ENCODE measurements at places on chromosomes 4 and X.

DNA sequence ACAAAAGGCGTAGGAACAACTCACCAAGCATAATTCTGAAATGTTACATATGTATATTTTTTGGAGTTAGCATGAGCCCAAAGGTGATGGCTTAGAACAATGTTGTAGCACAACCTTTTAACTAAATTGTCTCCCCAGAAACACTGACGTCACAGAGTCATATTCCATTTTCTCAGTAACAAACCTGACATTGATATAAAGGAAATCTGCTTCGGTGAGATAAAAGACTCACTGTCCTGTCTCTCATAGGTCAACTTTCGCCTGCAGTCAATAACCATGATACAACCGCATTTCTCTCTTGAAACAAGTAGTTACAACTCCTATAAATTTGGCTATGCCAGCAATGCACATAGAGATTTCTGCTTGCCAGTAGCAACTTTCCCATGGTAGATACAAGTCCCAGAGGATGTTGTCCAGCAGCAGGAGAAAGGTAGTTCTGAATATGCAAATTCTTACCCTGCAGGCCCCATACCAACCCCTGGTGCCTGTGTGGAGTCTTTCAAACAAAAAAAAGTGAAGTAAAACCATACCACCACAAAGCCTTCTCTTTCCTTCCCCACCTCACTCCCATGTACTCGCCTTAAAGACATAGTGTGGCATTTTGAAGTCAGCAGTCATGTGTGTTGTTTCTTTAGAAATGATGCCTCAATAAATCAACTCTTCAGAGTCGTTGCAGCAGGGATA, 47.9 kb downstream of the MTM1 start:
- no peak for DNase-seq

DNA sequence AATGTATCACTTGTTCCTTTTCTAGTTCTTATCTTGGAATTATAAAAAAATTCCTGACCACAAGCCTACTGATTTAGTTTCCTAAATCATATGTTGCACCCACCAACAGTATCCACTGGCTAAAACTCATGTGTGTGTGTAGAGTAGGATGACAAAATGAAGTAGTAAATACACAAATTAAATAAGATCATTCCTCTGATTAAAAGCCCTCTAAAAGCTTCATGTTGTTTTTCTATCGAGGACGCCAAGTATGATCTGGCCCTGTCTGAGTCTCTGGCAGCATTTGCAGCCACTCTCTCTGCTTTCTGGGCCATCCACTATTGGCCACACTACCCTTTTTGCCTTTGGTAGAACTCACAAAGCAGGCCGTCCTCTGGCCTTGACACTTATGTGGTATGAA, 183.4 kb downstream of the PACRGL start:
- DNase-seq, result no peak

DNA sequence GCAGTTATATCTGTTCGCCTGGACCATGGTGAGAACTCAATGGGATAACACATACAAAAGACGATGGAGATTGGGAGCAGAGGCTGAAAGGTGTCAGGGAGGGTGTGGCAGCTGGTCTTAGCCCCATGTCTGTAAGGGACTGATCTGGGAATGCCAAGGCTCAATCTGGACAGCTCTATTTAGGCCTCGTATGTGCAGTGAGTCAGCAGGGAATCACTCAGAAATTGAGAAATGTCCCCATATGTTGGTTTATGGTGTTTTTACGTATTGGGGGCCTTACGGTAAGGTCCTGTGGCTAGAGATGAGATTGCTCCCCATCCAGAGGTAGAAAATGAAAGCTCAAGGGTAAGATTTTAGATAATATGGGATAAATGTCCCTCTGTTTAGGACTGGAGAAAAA, 71.4 kb upstream of the TTC29 start:
- no peak for DNase-seq

GRCh38 chrX:70554523-70554922, 109.9 kb downstream of the DLG3 start:
- no peak for DNase-seq

DNA sequence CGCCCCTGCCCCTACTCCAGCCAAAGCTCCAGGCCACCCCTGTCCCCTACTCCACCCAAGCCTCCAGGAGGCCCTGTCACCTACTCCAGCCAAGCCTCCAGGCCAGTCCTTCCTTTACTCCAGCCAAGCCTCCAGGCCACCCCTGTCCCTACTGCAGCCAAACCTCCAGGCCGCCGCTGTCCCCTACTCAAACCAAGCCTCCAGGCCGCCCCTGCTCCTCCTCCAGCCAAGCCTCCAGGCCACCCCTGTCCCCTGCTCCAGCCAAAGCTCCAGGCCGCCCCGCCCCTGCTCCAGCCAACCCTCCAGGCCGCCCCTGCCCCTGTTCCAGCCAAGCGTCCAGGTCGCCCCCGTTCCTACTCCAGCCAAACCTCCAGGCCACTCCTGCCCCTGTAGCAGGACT, 5.1 kb upstream of the ASMT start:
- DNase-seq, result no peak

- no peak for DNase-seq
These were observed 365.4 kb upstream of the TECRL start for GRCh38 chr4:64774626-64775025.

DNA sequence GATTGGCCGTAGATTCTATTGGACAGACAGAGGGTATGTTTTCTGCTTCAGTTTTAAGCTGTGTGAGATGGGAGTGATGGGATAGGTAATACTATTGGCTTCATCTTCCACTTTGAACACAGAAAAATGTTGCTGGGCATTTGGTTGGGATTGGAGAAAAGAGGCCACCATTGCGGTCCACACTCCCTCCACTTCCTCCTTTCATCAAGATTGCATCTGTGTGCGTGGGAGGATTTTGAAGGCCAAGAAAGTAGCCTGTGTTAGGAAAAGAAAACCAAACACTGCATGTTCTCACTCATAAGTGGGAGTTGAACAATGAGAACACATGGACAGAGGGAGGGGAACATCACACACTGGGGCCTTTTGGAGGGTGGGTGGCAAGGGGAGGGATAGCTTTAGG, 56.4 kb downstream of the EGF start:
- no peak for DNase-seq

GRCh38 chr4:4899202-4899925, 39.9 kb downstream of the MSX1 start:
- DNase-seq, result no peak

GRCh38 chr4:122747883-122748282, 15.4 kb downstream of the BBS12 start:
- DNase-seq, result no peak

- no peak for DNase-seq
These were observed 151.7 kb upstream of the HHIP start for GRCh38 chr4:144494280-144494679.

- DNase-seq, result no peak
These were observed 106.9 kb downstream of the COL4A6 start for GRCh38 chrX:108331126-108331909.

DNA sequence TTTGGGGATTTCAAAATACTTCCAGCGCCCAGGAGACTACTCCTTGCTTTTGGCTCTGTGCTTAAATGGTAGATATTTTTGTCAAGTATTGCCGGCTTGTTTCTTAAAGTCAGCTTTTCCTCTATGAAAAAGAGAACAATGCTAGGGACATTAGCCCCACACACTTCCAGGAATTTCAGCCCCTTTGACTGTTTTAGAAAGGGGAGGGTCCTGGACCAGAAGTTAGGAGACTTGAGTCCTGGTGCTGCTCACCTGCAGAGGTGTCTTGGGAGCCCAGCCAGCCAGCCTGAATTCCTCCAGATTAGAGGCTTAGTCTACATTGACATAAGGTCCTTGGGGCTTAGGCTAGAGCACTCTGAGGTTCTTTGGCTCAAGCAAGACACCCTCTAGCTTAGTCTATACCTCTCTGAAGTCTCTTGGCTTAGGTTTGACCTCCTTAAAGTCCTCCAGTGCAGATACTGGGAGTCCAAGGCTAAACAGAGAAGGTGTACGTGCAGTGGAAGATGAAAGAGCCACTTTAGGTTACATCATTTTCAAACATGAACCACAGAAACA, 1.6 kb upstream of the SETD7 start:
- DNase-seq, result no peak

GRCh38 chrX:53128097-53128749, 34.3 kb downstream of the KANTR start:
- no peak for DNase-seq

- DNase-seq, result no peak
These were observed 55.8 kb downstream of the BCOR start for GRCh38 chrX:40041915-40042314.

DNA sequence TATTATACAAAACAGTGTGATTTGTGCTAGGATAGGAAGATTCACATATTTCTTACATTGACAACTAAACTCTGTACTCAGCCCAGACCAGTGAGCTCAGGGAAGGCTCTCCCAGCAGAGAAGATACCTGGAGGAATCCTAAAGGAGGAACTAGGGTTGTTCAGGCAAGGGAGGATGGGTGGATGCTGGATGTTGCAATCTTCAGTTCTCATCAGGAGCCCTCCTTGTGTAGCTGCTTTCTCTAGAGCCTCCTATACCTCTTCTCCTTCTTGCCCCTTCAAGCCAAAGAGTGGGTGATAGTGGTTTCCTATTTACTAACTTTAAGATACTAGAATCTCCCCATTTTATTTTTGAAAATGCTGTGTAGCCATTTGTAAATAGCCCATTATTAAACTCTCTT, 117.3 kb downstream of the NKX6-1 start:
- no peak for DNase-seq

DNA sequence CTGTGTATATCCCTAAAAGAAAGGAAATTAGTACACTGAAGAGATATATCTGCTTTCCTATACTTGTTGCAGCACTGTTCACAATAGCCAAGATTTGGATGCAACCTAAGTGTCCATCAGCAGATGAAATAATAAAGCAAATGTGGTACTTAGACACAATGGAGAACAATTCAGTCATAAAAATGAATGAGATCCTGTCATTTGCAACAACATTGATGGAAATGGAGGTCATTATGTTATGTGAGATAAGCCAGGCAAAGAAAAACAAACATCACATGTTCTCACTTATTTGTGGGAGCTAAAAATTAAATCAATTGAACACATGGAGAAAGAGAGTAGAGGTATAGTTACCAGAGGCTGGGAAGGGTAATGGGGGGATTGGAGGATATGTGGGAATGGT, 611.9 kb downstream of the STPG2 start:
- no peak for DNase-seq

DNA sequence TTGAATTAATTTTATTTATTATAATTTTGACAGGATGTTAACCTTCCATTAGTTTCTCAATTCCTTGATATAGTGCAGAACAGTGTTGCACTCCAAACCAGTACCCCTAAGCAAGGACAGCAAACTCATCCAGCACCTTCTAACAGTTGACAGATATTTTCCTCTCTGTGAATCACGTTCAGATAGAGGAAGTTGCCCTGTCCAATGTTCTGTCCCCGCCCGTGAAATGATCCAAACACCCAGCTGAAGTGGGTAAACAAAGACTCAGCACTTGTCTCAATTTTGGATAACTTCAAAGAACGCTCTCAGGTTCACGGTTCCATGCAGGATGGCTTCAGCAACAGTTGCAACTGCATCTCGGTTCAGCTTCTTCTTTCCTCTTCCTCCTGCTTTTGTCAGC, 1240.0 kb upstream of the ADGRL3 start:
- no peak for DNase-seq

GRCh38 chr4:20356565-20356964, 104.9 kb downstream of the SLIT2 start:
- peak; percentile 65 for DNase-seq

Data from NCI-H187 treated with DMSO at 0.1 percent for 48 hours (cell line).